ENCODE measurements at places on chromosomes 13 and 19.

- DNase-seq, result no peak
Observed at GRCh38 chr13:77637588-77637987, 59.9 kb upstream of the SLAIN1 start.

- DNase-seq, result no peak
Observed at GRCh38 chr13:64052521-64052920, 2636.9 kb upstream of the PCDH20 start.

- DNase-seq, result no peak
Observed at GRCh38 chr19:30116984-30117555, 175.0 kb downstream of the URI1 start.

- no peak for DNase-seq
Observed at GRCh38 chr13:31631746-31632145, 107.6 kb upstream of the RXFP2 start.

GRCh38 chr13:109700176-109700575 is 86.2 kb downstream of the IRS2 start:
- DNase-seq, result peak; percentile 90

All from fibroblast of pulmonary artery (primary cell).